ENCODE measurements at places on chromosomes 7 and 10.

- no peak for DNase-seq
Measured at GRCh38 chr10:85794553-85794952, 572.0 kb downstream of the GRID1 start.

DNA sequence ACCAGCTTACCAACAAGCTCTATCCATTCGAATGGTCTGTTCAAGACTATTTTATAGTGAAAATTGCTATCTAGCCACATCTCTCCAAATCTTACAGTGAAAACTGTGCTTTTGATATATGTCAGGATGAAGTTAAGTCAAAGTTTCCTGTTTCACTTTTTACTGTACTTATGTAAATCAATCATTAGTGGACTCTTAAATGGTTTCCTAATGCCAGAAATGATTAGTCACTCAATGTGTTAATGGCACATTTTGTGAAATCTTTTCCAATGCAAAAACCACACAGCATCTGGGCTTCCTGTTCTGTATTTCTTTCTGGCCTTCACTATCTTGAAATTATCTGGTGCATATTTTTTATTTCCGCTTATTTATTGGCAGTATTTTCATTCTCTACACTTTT lies 87.3 kb upstream of the STEAP1B start:
- DNase-seq = no peak

DNA sequence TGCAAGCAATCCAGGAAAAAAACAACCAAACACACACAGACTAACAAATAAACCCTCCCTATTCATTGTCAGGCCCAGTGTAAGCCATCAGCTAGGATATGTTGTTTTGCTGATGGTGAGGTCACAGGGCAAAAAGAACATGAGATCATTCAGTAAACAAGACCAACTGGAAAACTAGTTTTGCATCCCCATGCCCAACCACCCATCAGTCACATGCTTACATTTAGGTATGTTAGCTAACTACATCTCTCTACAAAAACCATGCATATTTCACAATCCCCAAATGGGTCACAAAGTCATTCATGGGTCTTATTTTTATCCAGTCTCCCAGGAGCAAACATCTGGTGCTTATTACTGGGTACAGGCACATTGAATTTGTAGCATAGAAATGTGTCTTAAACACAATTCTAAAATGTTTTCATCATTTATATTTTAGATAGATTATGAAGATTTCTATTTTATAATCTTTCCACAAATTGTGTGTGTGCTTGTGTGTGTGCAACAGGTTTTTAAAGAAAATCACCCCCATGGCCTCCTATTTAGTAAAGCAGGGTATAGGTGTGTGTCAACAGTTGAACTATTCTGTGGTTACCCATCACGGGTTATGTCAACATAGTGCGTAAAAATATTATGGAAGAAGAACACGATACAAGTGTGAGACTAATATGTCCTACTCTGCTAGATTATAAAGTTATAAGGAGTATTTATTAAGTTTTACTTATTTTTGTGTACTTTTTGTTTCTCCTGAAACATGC lies 103.8 kb upstream of the AKR1E2 start:
- no peak for DNase-seq

GRCh38 chr10:70458329-70459060 lies 17.0 kb upstream of the NODAL start:
- peak; percentile 41 for DNase-seq

DNA sequence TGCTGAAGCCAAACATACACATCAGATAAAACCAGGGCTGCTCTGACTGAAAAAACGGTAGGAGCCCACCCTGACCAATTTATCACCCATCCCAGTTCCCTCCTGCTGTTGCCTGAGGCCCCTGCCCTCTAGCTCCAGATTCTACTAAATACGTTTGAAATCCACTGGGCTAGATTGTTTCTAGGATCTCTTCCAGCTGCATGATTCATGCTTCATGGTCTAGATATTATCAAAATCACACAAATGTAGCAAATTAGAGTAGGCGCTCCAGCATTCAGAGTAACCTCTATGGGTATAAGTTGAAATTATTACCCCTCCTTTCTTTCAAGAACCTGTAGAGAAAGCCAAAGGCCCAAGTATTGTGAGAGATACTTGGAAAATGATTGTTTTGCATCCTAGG lies 151.2 kb upstream of the FAM13C start:
- no peak for DNase-seq

Data from activated T-cell treated with anti-CD3 and anti-CD28 coated beads for 24 hours (primary cell).